Stimulated activated CD8-positive, alpha-beta memory T cell treated with anti-CD3 and anti-CD28 coated beads, Interleukin-7, amount 100 ng/mL, for 1 hour (primary cell): ENCODE measurements at places on chromosomes 2 and 18.

DNA sequence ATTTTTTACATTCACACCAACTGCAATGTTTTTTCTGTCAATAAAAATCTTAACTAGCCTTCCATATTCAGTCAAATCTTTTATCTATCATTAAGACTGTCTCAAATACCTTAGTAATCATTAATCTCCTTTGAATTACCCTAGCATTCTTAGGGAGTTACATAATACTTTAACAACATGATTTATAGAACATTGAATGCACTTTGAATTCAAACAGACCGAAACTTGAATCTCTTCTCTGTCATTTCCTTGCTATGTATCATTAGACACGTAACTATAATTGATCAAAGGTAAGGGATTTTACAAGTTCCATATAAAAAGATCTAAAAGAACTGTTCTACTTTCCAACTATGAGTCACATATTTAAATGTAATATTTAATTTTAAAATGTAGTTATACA is 330.9 kb downstream of the RIT2 start:
- DNase-seq = no peak

- DNase-seq = no peak
These were observed 43.8 kb downstream of the SOCS6 start for GRCh38 chr18:70332694-70333093.

DNA sequence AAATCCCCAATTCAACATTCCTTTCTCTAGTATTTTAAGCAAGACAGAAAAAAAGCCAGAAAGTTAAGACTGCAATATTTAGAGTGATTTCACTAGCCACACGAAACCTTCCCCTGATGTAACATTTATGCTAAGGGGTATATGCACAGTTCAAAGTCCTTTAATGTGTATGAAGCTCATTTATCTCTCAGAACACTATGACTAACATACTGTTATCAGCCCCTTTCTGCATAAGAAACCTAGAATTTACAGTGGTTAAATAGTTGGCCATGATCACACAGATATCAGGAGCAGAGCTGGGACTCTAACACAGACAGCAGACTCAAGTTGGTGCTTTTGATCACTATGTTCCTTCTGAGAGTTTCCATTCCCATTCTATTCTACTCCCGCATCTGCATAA is 185.5 kb downstream of the CDH2 start:
- no peak for DNase-seq

DNA sequence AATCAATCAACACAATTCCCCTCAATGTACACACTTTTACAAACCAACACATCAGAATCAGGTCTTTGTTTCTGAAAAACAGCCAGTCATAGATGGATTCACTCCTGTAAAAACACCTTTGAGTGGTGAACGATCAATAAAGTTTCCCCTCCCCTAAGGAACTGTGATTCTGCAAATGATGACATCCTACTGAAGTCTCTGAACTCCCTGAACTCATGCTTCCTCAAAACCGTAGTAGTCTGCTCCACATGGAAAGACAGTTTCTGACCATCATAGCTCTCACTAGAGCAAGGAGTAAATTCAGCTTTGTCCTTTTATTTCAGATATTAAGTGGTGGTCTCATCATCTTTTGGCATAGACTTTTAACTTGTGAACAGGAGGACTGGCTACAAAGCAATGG is 43.5 kb upstream of the ACTR3 start:
- no peak for DNase-seq

DNA sequence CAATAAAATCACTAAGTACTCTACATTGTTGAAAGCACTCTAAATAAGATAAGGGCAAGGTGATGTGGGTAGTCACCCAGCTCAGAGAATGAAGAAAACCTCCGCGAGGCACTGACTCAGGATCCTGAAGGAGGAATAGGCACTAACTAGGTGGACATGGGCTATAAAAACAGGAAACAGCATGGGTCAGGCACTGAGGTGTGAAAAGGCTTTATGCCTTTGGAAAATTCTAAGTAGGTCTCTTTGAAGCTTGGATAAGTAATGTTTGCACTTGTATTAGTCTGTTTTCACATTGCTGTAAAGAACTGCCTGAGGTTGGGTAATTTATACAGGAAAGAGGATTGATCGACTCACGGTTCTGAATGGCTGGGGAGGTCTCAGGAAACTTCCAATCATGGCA is 161.6 kb downstream of the EPHA4 start:
- no peak for DNase-seq

GRCh38 chr2:11435036-11435435 is 30.9 kb downstream of the E2F6 start:
- DNase-seq = no peak

- no peak for DNase-seq
These were observed 10.8 kb upstream of the SDC1 start for GRCh38 chr2:20235655-20236305.

GRCh38 chr2:136131961-136132824 is 14.2 kb upstream of the CXCR4 start:
- DNase-seq = no peak

GRCh38 chr2:54889053-54889452 is 161.2 kb downstream of the RTN4 start:
- DNase-seq = no peak

DNA sequence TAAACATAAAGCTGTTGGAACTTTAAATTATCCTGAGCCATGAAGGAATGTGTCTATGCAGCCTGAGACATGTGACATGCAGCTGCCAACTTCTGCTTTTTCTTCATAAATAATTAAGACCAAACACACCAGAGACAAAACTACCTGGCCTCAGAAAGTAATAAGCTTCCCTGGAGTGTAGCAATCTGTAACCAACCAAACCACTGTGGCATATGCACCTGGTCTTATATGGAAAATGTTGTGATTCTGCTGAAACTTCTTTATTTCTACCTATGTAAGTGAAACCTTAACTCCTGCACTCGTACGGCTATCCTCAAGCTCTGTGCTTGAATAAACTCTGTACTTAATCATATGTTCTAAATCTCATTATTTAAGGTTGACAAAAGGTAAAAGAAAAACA is 515.0 kb downstream of the TMEM182 start:
- DNase-seq = no peak

DNA sequence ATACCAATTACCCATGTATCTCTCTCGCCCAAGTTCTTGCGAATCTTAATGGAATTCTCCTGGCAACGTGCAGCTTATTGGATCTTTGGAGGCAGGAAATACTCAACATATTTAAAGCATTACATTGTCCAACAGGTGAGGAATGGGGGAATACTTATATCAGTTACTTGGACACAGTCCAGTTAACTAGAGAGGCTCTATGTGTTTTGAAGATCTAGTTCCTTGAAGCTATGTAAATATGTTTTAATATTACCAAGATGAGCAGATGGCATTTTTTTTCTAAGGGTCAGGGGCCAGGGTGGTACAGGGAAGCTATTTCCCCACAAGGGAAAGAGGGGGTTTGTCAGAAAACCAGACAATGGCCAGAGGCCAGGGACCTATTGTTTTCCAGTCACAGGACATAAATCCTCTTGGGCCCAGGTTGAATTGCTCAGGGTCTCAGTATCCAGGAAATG is 26.8 kb upstream of the MC5R start:
- no peak for DNase-seq

- DNase-seq = no peak
These were observed 98.0 kb upstream of the ITGA6 start for GRCh38 chr2:172329416-172329773.

DNA sequence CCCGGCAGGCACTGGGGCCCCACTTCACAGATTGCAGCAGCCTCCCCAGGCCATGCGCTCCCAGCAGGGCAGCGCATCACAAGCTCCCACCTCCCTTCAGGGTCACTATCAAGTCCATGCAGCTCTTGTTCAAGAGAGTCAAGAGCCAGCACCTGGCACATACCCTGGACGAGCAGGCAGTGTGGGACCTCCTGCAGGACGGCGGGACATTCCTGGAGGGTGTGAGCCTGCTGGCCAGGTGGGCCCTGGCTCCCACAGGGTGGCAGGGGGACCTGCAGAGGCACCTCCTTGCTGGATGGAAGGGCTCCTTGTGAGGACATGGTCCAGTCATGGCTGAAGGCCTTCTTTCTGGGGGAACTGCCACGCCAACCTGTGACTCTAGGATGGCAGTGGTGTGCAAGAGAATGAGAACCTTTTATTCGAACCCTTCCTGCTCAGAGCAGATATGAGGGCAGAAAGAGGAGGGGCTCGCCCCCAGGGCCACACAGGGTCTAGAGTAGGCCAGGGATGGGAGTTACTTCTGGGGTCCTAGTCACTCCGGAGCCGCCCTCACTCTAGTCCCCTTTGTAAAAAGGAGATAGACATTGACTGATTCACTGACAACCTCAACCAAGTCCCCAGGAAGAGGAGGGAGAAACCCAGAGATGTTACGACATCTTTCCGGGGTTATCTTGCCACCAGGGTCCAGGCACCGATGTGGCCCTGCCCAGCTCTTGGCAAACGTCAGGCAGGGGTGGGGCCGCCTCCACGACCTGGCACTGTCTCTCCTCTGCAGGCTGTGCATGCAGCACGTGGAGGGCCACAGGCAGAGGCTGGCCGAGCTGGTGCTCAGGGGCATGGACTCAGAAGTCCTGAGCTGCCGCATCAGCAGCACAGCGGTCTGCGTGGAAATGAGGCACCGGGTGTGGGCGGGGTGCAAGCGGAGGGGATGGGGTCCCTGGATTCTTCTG is 31.3 kb downstream of the HJURP start:
- no peak for DNase-seq

- no peak for DNase-seq
These were observed 134.1 kb downstream of the SLC8A1 start for GRCh38 chr2:40317761-40318160.

GRCh38 chr2:143704451-143705106 is 575.4 kb downstream of the ARHGAP15 start:
- DNase-seq = no peak

DNA sequence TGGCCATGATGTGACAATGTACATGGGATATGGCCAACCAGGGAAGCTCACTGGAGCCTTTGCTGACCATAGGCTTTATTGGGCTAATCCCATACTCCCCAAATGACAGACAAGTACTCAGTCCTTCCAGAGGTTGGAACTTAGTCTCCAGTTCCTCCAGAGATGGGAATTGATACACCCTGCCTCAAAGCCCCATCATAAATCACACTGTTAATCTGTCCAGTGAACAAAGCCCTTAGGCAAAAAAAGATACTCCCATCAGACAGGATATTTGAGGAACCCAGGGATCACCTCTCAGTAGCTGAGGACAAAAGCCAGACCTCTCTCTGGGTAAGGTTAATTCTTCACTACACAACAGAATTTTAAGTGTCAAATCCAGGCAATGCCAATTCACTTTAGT is 247.5 kb upstream of the CDH20 start:
- DNase-seq = no peak

GRCh38 chr18:65827444-65827843 is 76.6 kb downstream of the CDH7 start:
- DNase-seq = no peak

- DNase-seq = no peak
These were observed 36.9 kb upstream of the BMPR2 start for GRCh38 chr2:202339071-202339870.

- no peak for DNase-seq
These were observed 24.4 kb downstream of the EIF4E2 start for GRCh38 chr2:232574674-232575403.

DNA sequence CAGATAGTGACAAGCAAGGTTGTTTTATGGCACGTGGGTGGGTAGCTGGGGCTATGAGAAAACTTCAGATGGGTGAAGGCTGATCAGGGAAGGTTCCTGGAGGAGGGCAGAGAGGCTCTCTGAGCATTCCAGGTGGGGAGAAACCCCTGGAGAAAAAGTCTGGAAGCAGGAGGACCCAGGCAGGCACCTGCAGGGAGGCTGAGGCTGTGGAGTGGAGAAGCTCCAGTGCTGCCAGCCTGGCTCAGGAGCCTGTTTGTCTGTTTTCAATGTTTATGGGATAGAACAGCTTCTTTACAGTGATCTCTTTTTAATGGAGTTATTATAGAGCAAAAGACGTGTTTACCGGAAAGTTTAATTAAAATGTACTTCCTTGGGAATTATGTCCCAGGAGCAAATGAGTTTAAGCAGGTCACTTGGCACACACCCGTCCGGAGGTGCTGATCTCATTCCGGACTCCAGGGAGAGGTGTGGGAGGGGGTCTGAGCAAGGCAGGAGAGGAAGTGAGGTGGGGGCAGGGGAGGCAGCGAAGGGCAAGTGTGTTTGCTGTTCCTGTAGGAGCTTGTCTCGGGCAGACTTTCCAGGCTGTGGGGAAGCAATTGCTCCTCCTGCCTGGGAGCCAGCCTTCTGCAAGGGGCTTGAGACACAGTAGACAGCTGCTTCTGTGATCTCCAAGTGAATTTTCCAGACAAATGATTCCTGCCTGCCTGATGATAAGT is 239.5 kb downstream of the MYCN start:
- DNase-seq = no peak
